Activated T-helper 17 cell treated with anti-CD3 and anti-CD28 coated beads, Interleukin-2, amount 50 U/mL, for 72 hours (primary cell): ENCODE measurements at places on chromosomes 1 and 21. TPM values are rescaled to one million over a fixed set of nuclear protein-coding genes. Genes with fewer than 3 reads are reported as not detected.

DNA sequence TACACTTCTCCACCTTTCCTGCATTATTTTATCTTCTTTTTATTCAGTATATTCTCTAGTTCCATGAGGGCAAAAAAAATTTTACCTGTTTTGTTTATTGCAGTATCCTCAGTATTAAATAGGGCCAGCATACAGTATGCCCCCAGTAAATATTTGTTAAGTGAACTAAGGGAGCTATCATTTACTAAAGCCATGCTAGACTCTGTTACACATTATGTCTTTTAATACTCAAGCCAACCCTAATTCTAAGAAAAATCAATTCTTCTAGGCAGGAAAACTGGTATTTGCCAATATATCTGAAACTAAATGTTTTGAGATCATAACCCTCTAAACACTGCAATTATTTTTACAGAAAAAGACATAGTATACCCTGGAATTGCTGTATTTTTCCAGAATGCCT is 18.3 kb downstream of the TMEM50A start:
- ATAC-seq, result no peak

TMCO2 gene
- 0.50 TPM for total RNA-seq

- no peak for ATAC-seq
Measured at GRCh38 chr1:6274622-6275139, 13.8 kb upstream of the GPR153 start.

IFNLR1 gene
- total RNA-seq, result 9.2 TPM

SLC30A10 gene
- total RNA-seq, result not detected

DNA sequence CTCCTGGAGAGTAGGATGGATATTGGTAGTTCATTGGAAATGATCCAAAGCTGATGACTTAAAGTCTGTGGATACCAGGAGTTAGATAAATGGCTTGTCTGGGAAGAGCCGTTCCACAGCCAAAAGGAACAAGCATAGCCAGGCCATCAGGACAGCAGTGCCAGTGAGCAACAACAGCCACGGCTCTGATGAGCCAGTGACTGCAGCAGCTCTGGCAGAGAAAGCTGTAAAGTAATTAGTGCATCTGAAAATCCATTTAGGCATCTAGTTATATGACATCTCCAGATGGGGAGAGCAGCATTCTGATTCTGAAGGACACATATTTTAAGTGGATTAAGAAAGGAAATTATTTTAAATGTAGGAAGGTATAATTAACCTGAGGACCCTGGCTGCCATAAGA is 256.2 kb upstream of the PLXNA2 start:
- no peak for ATAC-seq

DNA sequence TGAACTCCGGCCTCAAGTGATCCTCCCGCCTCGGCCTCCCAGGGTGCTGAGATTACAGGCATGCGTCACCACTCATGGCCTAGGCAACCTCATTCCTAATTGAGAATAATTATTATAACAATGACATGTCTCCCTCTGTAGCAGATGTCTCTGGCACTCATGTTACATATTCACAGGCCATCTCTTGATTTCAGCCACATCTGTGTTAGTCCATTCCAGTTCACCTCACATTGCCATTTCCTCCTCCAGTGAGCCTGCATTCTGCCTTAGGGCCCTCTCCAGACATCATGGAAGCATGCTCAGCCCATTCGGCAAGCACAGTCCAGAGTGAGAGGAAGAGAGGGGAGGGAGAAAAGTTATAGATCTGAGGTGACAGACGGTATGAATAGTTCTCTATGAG is 32.5 kb downstream of the CDKN2C start:
- ATAC-seq, result no peak

VANGL2 gene
- not detected for total RNA-seq

CASQ2 gene
- not detected for total RNA-seq
